ENCODE measurements at places on chromosomes 11 and 22. TPM values are rescaled to one million over a fixed set of nuclear protein-coding genes. Genes with fewer than 3 reads are reported as not detected.

OR52I1 gene
- total RNA-seq, result not detected

CELSR1 gene
- total RNA-seq, result 7.6 TPM

GAS2L1 gene
- 48.8 TPM for total RNA-seq

TREH gene
- not detected for total RNA-seq

WNT11 gene
- total RNA-seq, result not detected

AIFM3 gene
- total RNA-seq, result not detected

LYVE1 gene
- not detected for total RNA-seq

KCNK4 gene
- total RNA-seq, result not detected

DMC1 gene
- total RNA-seq, result 1.9 TPM

GNAZ gene
- 19.1 TPM for total RNA-seq

THY1 gene
- 884 TPM for total RNA-seq

GLB1L2 gene
- total RNA-seq, result not detected

CPT1A gene
- 63.7 TPM for total RNA-seq

HBB gene
- not detected for total RNA-seq

NFAM1 gene
- total RNA-seq, result not detected

BTBD18 gene
- not detected for total RNA-seq

SEPTIN5 gene
- 10.7 TPM for total RNA-seq

CRYBB2 gene
- total RNA-seq, result 0.51 TPM

SAA4 gene
- total RNA-seq, result not detected

OR6A2 gene
- total RNA-seq, result not detected

OR52K2 gene
- not detected for total RNA-seq

FIBIN gene
- 87.0 TPM for total RNA-seq

KRTAP5-10 gene
- total RNA-seq, result not detected

RTN4RL2 gene
- total RNA-seq, result 0.21 TPM

C11orf16 gene
- total RNA-seq, result not detected

PTPRCAP gene
- 0.40 TPM for total RNA-seq

MAPK8IP2 gene
- total RNA-seq, result 0.14 TPM

PRR5 gene
- 9.3 TPM for total RNA-seq

GDPD4 gene
- total RNA-seq, result not detected

OR5A1 gene
- total RNA-seq, result not detected

OR2AG1 gene
- total RNA-seq, result not detected

FERMT3 gene
- 2.9 TPM for total RNA-seq

VPREB3 gene
- not detected for total RNA-seq

CCDC188 gene
- total RNA-seq, result 4.8 TPM

MMP3 gene
- total RNA-seq, result 69.1 TPM

NLRP14 gene
- total RNA-seq, result not detected

TNRC6B gene
- total RNA-seq, result 30.4 TPM

OR8A1 gene
- not detected for total RNA-seq

MPEG1 gene
- not detected for total RNA-seq

BATF2 gene
- 0.18 TPM for total RNA-seq

OR5B21 gene
- total RNA-seq, result not detected

RIN1 gene
- total RNA-seq, result 55.0 TPM

LRP5 gene
- 13.7 TPM for total RNA-seq

PATE4 gene
- not detected for total RNA-seq

SLCO2B1 gene
- total RNA-seq, result not detected

TPBGL gene
- total RNA-seq, result not detected

BAIAP2L2 gene
- total RNA-seq, result 0.30 TPM

FAT3 gene
- 3.2 TPM for total RNA-seq

MYOD1 gene
- total RNA-seq, result not detected

DEAF1 gene
- 34.3 TPM for total RNA-seq

RFPL1 gene
- total RNA-seq, result not detected

FREY1 gene
- total RNA-seq, result 0.63 TPM

CBL gene
- 25.1 TPM for total RNA-seq

RIMBP3C gene
- total RNA-seq, result not detected

OVCH2 gene
- total RNA-seq, result not detected

KDM2A gene
- total RNA-seq, result 49.3 TPM

C22orf42 gene
- total RNA-seq, result not detected

Measured in HFFc6 (cell line).